ENCODE measurements at places on chromosomes 2 and 18.

DNA sequence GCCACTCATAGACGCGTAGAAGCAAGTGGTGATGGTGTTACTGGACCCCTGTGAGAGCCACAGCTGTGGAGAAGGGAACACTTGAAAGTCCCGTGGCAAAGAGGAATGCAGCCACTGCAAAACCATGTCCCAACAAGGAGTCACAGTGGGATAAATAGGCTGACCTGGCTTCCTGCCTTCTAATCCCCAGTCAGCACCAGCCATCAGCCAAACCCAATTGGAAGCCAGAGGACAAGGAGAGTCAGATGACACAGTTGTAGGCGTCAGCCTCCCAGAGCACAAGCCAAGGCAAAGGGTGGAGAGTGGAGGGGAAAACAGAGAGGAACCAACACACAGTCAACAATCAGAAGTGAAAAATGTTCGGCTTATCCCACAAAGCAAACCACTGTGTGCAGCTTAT, 5.5 kb upstream of the CYBRD1 start:
- no peak for DNase-seq

- DNase-seq: no peak
Observed at GRCh38 chr2:46796843-46797625, 118.6 kb downstream of the MCFD2 start.

DNA sequence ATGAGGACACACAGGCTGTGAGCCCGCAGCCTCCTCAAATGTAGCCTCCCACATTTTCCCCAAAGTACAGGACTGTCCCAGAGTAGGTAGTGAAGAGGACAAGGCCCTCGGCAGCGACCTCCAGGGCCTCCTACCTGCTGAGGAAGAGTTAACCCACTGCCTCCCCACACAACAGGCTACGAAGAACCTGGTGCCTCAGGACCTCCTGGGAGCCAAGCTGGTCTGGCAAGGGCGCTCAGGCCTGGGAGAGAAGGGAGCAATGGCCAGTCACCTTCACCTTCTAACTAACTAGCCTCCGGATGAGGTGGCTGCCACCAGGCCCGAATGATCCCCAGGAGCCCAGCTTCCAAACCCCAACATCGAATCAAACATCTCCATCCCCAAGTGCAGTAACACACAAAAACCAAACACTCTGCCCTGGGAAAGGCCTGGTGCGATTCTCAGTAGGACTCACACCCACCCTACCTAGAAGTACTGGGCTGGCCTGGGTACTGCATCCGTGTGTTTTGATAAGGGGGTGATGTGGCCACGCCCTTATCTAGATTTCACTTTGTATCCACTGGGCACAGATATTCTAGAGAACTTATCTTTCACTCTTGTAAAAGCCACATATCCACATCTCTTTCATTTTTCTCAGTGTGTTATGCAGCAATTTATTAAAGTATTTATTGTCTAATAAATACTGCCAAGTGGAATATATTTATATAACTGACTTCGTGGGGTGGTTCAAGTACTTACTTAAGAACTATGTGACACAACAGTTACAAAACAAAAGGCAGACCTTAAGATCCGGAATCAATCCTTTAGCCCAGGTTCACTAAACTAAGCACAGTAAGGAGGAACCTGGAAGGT, 9.7 kb downstream of the ERFE start:
- DNase-seq: no peak

GRCh38 chr18:26657631-26658581, 109.6 kb upstream of the KCTD1 start:
- DNase-seq: no peak

DNA sequence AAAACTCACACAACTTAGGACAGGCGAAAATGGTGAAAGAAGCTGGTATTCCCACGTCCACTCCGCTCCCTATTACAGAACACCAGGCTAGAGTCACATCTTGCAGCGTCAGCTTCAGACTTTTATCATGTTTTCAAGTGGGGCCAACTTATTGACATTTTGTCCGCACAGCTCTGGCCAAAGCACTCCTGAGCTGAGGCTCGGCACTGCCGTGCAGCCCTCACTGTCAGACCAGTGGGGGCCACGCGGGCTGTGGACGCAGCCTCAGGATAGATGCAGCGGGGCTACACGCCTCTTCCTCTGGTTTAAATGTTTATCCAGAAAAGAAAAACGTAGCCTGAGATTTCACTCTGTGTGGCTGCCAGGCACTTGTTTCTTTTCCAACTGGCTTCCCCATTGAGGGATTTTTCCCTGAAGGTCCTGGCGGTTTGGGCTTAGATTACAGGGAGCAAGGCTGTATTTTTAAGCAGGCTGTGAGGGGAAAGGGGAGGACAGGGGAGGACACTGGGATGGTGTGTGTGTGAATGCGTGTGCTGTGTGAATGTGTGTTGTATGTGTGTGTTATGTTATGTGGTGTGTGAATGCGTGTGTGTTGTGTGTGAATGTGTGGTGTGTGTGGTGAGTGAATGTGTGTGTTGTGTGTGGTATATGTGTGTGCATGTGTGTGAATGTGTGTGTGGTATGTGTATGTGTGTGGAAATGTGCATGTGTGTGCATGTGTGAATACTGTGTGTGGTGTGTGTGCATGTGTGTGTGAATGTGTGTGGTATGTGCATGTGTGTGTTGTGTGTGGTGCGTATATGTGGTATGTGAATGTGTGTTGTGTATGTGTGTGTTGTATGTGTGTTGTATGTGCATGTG, 267.6 kb downstream of the DCDC2C start:
- no peak for DNase-seq

- no peak for DNase-seq
Observed at GRCh38 chr18:73059280-73059679, 191.5 kb upstream of the NETO1 start.

DNA sequence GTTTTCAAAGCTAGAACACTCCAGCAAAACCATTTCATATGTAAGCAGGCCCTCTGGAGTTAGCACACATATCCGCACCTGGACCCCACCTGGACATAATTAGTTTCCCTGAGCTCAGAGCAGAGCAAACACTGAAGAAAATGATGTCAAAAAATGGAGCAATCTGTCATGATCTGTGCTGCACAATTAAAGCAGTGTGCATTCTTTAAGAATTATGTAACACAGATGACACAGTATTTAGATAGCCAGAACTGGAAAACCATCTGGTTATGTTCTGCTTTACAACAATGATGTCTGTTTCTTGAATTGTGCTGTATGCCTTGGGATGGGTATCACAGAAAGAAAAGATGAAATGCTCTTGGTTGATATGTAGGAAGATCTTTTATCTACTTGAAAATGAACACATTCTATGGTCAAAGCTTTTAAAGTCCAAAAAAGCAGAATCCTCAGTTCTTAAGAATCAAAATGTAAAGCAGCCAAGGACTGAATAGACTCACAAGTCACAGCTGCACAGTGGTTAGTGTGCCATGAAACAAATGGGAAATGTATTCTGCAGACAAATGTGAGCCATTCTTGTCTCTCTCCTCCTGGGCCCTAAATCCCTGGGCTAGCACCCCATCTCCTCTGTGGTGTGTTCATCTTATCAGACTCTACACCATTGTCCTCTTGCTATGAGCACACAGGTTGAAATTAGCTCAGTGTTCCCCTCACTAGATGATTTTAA, 36.8 kb downstream of the HRH4 start:
- no peak for DNase-seq

All from stimulated activated naive CD4-positive, alpha-beta T cell treated with Interleukin-2 at 50 U/mL for 16 hours (primary cell).